ENCODE measurements at places on chromosomes 1 and 21.

DNA sequence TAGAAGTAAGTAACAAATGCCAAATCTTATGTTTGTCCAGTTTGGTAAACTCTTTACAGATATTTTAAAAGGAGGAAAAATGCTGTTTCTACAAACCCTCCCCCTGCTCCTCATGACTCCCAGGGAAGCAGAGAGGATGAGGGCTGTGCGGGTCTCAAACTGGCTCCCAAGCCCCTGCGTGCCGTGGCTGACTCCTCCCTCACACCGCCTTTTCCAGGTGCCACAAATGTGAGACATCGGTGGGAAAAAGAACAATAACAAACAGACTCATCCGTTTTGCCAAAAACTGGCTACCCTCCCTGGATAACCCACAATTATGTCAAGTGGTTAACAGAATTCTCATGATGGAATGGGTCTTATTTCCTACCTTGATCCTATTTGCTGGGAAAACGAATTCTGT, 594.6 kb downstream of the PTPRU start:
- no peak for DNase-seq

DNA sequence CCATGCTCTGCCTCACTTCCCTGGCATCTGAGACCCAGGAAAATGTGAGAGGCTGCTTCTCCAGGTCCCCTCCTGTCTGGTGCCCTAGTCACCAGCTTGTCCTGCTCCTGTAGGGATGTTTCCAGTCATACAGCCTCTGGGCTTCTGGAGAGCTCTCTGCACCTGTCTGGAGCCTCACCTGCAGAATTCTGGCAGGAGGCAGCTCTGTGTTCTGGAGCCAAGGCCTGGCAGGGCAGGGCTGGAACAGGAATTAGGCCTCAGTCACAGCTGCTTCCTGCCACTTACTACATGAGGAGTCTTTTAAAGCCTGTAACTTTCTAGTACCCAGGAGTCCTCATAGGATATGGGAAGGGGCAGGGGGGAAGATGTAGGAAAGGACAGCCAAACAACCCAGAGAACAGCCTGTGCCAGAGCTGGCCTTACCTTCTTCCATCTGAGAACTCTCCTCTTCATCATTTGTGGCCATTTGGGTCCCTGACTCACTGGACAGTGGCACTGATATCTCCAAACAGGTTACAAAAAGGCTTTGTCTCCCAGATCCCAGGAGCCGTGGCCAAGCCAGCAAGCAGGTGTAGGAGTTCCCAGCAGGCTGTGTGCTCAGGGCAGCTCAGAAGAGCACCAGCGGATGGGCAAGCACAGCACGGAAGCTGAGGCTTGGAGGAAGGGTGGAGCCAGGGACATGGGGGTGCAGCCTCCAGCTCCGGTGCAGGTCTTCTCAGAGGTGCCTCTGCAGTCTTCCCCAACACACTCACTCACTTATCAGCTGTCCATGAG, 31.4 kb upstream of the ARTN start:
- no peak for DNase-seq

DNA sequence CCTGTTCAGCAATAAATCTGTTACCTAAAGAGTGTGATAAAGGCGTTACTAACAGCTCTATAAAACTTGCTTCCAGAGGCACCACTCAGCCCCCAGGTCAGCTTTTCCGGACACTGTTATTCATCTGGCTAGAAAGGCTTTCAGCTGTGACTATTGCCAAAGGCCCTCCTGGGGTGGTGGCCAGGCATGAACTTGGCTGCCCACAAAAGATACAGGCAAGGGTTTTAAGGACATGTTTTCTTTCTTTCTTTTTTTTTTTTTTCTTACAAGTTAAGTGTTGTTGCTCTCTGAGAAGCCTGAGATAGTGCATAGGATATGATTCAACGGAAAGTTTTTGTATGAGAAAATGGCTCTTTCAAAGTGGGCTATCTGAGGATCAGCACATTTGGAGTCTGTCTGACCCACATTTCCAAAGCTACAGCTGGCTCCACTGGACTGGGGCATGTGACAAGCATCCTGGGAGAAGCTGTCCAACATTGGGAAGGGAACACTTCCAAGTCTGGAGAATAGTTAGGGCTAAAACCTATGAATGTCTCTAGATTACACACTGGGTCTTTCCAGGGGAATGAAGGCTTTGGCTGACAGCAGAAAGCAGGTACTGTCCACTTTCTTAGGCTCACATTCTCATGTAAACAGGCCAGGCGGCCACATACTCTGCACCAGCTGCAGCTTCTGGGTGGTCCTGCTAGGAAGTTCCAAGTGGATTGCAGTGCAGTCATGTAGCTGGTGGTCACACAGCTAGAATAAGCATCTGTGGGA, 639.7 kb downstream of the LMO4 start:
- DNase-seq, result no peak

DNA sequence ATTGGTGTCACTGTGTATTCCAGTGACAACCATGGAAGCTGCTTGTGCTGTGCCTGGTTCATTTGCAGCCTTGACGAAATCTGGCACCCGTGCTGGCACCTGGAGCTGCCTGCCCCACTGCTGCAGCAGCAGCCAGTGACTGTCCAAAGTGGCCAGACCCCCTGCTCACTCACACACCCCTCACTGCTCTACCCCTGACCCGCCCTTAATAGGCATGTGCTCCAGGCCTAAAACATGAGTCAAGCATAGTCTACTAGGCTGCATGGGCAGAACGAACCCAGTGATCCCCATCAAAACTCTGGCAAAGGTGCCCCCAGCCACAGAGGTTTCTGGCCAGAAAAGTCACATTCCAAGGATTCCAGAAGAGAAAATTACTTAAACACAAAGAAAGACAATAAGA, 7.7 kb downstream of the PRAMEF1 start:
- no peak for DNase-seq

GRCh38 chr1:156081180-156081916, 917 bp downstream of the MEX3A start:
- no peak for DNase-seq

DNA sequence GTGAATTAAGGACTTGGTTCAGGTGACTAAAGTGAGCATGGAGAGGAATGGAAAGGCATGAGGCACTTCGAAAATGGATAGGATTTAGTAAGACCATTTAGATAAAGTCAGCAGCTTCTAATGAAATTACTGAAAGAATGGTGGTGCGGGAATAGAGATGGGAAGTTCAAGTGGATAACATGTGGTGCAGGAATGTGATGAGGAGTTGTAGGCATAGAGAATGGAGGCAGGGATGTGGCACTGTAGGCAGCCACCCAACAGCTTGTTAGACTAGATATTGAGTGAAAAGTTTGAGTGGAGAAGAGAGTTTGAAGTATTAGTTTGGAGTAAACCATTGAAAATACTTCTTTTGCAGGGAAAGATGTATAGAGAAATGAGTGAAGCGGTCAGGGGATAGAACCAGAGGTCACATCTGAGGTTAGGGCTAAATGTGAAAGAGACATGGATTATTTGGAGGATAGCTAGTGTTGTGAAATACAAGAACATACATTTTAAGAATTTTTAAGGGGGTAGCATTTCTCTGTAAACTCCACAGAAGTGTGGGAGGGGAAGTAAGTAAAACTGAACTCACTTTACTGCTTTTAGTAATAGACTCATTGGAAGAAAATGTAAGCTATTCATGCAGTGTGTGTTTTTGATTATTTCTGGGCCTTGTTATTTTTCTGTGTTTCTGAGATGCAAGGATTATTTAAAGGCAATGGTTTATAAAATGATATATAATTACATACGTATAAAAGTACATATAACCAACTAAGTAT, 46.2 kb downstream of the DYRK1A start:
- DNase-seq, result no peak

- peak; percentile 4 for DNase-seq
These were observed 202.5 kb upstream of the RAB4A start for GRCh38 chr1:229068270-229068987.

DNA sequence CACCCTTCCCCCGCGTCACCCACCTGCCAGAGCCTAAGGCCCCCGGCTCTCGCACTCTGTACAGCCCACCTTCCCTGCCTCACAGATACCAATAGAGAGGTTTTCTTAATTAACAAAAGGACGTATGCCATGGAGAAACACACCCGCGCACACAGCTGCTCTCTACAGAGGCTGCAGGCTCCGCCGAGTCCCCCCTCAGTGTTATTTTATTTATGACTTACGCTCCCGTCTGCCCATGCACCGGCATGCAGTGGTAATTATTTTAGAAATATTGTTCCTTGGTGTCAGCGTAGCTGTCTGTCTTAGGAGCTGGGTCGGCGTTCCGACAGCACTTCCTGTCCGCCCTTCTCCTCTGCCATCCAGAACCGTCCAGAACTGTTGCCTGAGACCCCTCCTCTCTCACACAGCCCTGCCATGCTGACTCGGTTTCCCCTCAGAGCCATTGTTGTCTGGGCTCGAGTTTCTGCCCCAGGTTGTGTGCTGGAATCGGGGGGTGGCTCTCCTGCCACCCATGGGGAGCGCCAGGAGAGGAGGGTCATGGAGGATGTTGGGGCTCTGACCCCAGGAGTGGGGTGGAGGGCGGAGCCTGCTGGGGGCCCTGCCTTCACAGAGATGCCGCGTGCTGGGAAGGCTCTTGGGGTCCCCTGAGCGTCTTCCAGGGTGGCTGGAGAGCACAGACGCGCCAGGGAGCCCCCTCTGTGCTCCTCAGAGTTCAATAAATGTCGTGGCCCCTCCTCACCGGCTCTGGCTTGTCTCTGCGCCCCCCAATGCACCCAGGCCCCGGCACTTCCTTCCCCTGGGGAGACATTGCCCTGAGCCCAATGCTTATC, 39.6 kb upstream of the COL6A1 start:
- no peak for DNase-seq

- DNase-seq, result no peak
These were observed 500.6 kb downstream of the LTN1 start for GRCh38 chr21:28492127-28492526.

DNA sequence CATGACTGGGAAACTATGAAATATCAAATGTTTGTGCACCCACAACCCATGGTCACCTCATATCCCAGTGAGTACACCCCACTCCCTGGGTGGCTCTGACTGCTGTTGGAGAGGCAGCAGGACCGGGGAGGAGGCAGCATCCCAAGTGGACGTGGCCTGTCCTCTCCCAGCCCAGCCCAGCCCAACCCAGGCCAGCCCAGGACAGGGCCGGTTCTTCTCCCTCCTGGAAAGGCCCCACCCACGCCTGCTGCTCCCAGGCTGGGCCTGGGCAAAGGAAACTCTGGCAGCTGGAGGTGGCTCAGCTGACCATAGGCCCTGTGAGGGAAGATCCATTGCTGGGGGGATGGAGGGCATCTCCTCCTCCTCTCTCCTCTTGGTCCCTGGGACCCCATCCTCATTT, 19.1 kb downstream of the MATN1 start:
- no peak for DNase-seq

DNA sequence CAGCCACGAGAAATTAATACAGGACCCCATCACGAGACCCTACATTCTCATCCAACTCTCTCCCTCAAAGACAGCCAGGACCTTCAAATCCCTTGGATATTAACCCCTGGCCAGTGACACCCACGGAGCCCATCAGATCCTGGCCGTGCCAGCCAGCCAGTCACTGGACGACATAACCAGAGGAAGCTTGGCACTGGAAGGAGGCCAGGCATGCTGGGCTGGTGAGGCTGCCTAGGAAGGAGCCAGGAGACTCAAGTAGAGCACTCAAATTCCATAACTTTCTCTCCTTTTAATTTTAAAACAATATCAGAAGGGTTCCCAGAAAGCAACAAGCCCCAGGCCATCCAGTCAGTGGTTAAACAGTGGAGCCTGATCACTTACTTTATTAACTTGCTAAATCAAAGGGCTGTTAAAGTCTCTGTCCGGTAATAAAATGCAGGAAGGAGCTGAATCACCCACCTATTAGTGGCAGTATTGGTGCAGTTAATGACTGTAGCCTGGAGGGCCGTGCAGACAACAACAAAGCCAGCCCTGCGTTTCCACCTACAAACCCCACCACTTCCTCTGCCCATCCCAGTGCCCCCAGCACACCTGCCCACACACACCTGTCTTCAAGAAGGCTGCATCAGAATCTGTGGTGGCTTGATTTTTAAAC, 78.0 kb downstream of the HIVEP3 start:
- DNase-seq, result no peak

- no peak for DNase-seq
These were observed 78.7 kb downstream of the DDR2 start for GRCh38 chr1:162710780-162711465.

- peak; percentile 94 for DNase-seq
These were observed 409 bp upstream of the HOOK1 start for GRCh38 chr1:59814180-59814900.

DNA sequence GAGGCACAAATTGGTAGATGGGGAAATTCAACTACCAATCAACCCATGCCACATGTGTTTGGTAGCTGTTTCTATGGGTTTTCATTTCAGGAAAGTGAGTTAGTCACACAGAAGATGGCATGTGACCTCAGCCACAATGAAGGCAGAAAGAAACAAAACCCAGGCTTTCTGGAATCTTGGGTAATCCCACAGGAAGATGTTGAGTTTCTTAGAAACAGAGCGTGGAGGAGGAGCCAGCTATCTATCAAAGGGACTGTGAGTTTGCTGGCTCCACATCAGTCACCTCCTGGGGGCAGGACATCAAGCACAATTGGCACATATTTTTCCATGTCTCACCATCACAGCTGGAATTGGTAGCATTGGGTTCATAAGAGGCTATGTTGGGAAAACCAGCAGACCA, 188.9 kb upstream of the PLXNA2 start:
- DNase-seq, result no peak
